ENCODE measurements at places on chromosomes 5 and 9.

GRCh38 chr9:22528485-22528884, 81.9 kb downstream of the DMRTA1 start:
- no peak for DNase-seq

DNA sequence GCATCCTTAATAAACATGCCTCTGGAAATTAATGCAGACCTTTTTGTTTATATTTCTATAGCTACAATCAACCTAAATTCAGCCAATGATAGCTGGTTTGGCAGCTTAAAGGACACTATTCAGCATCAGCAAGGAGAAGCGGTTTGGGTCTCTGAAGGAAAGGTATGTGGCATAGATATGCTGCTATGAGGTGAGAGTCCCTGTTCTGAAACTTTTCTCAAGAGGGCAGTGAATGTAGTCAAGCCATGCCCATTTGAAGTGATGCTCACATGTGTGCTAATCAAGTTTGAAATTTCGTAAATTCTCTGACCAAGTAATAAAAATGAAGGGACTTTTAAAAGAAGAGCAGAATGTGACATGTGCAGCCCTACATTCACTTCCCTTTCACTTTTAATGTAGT, 72.6 kb downstream of the TJP2 start:
- no peak for DNase-seq

- DNase-seq = no peak
Observed at GRCh38 chr5:3853362-3853761, 257.7 kb downstream of the IRX1 start.

DNA sequence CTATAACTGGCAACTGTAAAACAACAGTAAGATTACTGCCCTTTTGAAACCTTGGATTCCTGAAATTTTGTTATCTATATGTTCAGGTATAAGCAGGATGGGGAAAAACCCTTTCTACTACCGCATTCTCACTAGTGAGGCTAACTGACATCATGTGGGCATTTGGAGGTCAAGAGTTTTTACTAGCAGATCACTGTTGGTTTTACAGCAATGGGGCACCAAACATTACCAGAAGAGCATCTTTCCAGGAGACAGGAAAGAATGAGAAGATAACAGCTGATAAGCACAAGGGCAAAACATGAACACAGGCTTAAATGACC, 20.9 kb upstream of the TTC33 start:
- no peak for DNase-seq

DNA sequence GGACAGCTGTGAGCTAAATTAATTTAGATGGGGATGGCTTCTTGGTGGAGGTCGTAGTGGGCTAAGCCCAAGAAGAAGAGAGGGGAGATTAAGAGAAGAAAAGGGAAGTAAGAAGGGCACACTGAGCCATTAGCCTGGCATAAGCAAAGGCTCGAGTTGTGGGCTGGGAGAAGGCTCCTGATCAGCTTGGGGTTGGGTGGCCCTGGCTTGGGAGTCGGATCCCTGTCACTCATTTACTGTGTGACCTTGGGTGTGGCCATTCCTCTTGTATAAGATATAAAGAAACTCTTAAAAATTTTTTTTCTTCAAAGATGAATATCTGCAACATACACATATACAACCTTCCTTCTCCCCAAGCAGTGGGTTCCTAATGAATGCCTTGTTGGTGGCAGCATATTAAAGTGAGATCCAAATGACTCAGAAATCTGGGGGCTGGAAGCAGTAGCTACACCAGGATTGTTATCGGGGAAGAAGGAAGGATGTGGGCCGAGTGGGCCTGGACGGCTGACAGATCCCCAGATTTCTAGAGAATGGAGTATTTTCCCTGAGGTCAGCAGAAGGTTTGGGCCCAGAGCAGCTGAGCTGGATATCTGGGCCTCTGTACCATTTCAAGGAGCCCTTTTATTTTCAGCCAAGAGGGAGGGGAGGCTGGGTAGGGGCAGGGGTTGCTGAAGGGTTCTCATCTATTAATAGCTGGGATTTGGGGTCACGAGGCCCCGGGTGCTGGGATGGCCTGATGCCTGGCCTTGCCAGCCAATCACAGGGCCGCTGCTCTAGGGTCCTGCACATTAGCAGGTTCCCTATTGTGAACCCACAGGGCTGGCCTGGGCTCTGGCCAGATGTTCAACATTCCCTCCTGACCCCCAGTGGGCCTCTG, 52.1 kb downstream of the PPARGC1B start:
- DNase-seq = no peak

DNA sequence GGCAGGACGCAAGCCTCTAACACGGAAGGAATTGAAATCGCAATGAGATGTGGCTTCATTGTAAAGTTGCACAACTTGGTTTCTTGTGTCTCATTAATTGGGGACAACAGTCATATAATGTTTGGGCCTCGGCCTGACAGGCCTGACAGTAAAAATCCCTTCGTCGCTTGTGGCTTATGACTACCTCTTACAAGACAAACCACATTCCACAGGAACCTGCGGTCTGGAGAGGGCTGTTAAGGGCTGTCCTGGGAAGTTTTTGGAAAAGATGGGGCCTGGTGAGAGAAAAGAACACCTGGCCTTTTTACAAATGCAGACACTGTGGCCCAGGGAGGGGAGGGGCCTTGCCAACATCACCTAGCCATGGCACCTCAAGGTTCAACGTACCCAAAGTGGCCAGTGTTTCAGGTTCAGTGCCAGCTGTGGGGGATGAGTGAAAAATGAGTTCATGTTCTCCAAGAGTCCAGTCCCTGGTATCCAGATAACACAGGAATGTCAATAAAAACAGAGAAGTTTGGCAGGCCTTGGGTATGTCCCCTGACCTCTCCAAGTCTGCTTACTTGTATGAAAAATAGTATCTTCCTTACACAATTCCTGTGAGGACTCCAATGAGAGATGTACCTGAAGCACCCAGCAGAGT, 22.2 kb downstream of the SHB start:
- DNase-seq = no peak

- DNase-seq = no peak
Observed at GRCh38 chr5:136001466-136001981, 27.3 kb upstream of the TGFBI start.

GRCh38 chr9:123542435-123543225, 186.6 kb downstream of the CRB2 start:
- DNase-seq = no peak

DNA sequence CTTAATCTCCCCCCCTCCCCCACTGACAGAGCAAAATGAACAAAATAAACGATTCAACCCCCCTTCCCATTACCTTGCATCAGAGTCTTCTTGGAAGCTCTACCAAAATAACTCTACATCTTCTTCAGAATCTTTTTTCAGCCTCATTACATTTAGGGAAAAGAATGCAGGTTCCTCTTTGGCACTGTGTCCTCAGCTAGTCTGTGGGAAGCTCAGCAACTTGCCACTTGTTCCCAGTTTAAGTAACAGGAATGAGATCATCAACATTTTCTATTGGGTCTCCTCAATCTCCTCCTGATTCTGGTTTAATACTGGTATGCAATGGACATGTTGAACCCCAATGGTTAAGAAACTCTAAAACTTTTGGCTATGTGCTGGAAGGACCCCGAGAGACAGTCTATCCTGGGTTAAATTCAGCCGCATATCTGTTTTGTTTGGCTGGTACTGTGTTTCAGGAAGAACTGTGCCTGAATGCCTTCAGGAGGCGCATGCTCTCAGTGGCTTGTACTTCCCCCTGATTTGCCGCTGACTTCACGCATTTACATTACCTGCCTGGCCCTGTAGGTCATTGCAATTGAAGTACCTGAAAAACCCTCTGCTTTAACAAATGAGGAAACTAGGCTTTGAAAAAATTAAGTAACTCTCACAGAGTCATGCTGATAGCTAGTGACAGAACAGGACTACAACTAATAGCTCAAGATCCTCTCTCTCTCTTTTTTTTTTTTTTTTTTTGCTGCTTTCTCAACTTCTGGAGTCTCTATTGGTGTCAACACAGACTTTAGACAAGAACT, 78.1 kb upstream of the HMHB1 start:
- no peak for DNase-seq

DNA sequence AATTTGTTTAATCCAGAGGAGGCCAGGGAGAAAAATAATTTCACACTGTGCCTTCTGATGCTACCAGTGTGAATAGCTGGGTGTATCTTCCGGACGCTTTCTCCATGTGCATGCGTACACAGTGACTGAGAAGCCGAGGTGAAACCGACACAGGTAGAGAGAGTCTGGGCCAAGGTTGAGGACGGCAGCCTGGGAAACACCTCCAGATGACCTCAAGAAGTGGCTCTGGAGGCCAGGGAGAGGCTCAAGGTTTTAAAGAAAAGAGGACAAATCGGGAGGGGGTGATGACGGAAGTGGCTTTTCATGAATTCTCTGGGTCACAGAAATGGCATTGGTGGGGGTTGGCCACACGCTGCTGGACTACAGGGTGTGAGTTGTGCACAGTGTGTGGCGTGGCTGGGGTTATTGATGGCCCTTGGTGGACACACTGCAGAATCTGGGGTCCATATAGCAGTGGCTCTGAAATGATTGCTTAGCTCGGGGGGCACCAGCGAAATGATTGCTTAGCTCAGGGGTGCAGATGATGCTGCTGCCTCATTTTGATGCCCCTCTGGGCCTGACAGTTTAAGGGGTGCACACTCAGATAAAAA, 34.1 kb upstream of the LRRC14B start:
- DNase-seq = no peak

DNA sequence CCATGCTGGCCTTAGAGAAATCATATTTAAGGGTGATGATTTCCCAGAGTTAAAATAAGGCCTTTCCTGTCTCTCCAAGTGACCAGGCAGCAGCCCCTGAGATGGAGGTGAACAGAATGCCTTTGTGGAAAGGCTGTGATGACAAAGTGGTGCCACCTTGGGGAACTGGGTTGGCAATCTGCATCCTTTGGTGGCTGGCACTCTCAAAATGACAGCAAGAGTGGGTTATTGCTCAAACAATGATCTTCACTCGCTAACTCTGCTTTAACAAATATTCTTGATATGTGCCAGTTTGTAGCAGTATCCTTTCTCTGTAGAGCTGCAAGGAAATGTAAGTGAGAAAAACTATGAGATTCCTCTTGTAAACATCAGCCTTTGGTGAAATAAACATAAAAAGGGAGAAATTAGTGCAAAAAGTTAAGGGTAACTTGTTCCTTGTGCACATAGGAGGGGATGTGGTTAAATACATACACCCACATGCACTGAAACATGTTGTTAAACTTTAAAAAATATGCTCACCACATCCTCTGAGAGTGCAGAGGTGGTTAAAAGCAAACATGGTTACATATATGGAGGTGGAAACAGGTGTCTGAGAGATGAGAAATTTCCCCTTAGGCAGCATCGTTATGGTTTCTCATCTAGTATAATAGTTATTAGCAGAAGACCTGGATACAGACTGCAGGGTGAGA, 373.4 kb upstream of the CTNND2 start:
- DNase-seq = no peak

DNA sequence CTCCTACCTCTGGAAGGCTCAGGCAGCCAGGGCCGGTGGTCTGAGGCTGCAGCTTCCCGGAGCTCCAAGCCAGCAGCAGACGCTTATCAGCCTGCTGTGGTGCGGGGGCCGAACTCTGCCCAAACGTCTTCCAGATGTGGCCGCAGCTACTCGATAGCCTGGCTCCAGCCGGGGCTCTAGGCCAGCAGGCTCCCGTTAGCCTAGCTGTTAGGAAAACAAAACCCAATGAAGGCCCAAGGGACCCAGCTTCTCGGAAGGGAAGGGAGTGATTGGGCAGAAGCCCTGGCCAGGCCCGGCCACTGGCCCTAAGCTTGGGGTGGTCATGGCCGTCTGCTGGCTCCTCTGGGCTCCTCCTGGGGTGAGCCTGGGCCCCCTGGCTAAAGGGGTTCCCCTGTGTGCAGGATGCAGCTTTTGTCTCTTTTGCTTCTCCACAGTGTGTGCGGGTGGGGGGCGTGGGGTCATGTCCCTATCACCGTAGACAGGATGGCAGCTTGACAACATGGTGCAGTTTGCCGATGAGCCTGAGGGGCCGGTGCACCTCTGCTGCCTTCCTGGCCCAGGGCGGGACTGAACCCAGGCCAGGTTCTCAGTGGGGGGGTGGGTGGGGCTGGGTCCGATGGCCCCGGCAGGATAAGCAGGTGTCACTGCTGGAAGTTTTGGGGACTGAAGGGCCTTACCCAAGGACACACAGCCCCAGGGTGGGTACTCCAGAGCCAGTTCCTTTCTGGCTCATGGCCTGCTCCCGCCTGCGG, 18.7 kb downstream of the MYMK start:
- DNase-seq = no peak

- DNase-seq = peak; percentile 75
Observed at GRCh38 chr9:99235926-99236634, 14.0 kb downstream of the SEC61B start.

GRCh38 chr5:36495611-36496010, 110.8 kb upstream of the SLC1A3 start:
- DNase-seq = no peak

- DNase-seq = no peak
Observed at GRCh38 chr5:154369682-154370081, 76.1 kb upstream of the SAP30L start.

DNA sequence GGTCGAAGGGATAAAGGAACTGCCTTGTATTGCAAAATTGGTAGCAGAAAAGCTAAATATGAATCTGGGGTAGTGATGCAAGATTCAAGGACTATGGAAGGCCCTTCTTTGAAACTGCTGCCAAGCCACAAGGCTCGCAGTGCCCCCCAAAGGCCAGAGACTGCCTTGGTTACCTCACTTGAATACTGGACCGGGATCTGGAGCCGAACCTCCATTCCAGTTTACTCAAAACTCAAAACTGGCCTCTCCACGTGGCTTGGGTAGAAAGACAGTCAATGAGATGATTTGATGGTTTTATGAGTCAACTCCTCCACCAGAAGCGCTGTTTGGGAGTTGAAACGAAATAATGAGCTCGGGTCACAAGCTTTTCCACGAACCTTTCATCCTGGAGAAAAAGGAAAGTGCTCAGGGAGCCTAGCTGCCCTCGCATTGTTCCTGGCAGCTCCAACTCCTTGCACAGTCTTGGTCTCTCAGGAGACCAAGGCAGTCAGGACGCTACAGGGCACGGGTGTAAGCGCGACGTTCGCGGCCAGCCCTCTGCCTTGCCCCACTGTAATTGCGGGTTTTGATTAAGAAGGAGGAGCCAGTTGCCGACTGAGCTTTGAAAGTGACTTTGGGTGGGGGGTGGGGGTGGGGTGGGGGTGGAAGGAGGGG, 2.8 kb downstream of the ST8SIA4 start:
- DNase-seq = peak; percentile 84

DNA sequence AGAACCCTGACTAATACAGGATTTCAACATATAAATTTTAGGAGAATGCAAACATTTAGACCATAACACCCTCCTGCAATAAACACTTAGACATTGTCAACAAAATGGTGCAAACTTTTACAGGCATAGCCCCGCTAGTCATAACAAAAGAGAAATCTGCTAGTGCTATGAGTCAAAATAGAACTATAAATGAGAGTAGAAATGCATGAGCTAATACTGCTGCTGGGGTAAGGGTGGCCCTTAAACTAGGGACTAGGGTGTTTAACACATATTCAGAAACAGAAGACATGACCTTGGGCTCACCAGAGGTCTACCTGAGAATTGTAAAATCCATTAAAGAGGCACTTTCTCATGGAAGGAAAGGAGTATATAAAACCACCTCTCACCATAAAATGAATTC, 131.6 kb downstream of the TLR4 start:
- DNase-seq = peak; percentile 70

GRCh38 chr9:99823681-99824377, 2.1 kb downstream of the NR4A3 start:
- peak; percentile 60 for DNase-seq

All from activated CD4-positive, alpha-beta T cell treated with anti-CD3 and anti-CD28 coated beads, Interleukin-10, Interleukin-2, amounts not matched to agents 100 ng/mL and 50 ng/mL, durations not matched to agents 16 hours and 8 hours (primary cell).